ENCODE measurements at places on chromosomes 2 and 18. TPM values are rescaled to one million over a fixed set of nuclear protein-coding genes. Genes with fewer than 3 reads are reported as not detected.

Gene L3MBTL4
- total RNA-seq: 0.04 TPM

Gene PRSS56
- total RNA-seq: not detected

Gene TMEM17
- 1.5 TPM for total RNA-seq

Gene MORN2
- 14.6 TPM for total RNA-seq

DNA sequence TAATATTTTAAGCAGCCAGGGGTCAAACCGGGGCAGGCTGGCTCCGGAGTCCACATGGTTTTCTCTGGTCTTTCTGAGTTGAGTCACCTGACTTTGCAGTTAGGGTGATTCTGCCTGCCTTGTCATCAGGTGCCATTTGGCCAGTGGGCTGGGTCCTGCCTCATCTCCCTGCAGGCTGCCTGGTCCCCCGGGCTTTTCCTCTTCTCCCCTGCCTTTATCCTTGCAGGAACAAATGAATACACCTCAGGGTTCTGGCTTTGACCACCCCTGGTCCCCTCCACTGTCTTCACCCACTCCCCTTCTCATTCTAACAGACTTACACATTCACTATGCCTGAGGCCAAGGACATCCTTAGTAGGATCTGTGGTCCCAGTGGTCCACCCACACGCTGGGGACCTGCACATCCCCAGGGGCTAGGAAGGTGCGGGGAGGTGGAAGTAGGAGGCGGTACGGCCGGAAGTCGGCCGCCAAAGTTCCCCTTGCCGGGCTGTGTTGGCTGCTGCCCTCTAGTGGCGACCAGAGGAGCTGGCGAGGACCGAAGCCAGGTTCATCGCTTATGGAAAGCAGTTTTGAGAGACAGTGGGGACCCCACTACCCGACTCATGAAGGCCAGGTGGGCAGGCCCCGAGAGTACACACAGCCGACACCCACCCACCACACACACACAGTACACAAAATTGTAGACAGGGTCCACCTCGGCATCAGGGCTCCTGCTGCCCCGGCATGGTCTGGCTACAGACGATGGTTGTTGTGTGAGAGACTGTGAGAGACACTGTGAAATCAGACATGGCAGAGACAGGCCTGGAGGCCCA lies 6.3 kb upstream of the TEX261 start:
- no peak for DNase-seq

Gene ZBTB7C
- total RNA-seq: not detected

- peak; percentile 98 for DNase-seq
Measured at GRCh38 chr2:181810823-181811695, 80.5 kb upstream of the ITPRID2 start.

Gene MC4R
- not detected for total RNA-seq

DNA sequence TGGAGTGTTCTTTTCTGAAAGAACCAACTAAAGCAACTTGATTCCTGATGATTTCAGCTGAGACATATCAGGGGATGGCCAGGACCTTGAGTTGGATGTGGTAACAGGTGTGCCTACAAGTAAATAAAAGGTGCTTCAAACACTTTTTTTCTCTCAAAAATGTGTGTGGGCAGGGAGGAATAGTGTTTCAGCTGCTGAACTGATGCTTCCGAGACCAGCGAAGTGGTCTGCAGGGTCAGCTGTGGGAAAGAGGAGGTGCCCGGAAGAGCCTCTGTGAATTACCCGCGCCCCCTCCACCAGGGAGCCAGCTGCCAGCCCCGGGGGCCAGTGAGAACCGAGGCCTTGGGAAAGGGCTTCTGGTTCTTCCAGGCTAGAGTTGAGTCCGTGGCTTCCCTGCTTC lies 249.3 kb downstream of the GBX2 start:
- DNase-seq: no peak

DNA sequence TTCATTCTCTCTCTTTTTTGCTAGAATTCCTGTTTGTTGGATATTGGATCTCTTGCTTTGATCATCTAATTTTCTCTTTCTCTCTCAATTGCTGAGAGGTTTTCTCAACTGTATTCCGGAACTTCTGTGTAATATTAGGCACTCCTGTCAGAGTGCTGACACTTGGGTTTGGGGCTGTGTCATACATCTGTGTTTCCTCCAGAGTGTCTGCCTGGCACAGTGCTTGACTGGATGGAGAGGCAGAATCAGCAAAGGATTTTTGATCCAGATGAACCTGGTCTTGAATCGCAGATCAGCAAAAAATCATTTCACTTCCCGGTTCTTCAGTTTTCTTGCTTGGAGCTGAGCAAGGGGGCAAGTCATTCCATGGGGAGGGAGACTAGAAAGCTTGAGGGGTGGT lies 87.7 kb upstream of the CXCR4 start:
- no peak for DNase-seq

Gene DNMT3A
- 44.4 TPM for total RNA-seq
